ENCODE measurements at places on chromosomes 3 and 15.

- no peak for DNase-seq
These were observed 37.3 kb downstream of the ZBTB38 start for GRCh38 chr3:141405591-141405990.

GRCh38 chr15:43934480-43934879 is 107.7 kb downstream of the WDR76 start:
- no peak for DNase-seq

DNA sequence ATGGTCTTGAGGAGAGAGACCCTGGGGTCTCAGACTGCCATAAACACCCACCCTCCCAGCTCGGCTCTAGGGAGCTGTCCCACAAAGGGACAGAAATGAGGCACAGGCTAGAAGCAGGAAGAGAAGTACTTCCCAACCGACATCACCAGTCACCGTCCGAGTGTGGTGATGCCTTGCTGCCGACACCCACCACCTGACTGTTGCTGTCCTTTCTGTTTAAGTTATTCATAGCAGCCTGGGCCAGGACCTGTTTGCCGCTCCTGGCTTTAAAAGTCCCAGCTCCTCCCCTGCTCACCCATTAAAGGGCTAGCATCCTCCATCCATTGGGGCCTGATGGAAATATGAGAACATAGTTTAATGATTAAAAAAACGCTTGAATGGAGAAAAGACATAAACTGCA is 13.2 kb upstream of the SPG11 start:
- DNase-seq, result no peak

GRCh38 chr3:175478301-175478700 is 619.2 kb downstream of the NAALADL2 start:
- DNase-seq, result no peak

DNA sequence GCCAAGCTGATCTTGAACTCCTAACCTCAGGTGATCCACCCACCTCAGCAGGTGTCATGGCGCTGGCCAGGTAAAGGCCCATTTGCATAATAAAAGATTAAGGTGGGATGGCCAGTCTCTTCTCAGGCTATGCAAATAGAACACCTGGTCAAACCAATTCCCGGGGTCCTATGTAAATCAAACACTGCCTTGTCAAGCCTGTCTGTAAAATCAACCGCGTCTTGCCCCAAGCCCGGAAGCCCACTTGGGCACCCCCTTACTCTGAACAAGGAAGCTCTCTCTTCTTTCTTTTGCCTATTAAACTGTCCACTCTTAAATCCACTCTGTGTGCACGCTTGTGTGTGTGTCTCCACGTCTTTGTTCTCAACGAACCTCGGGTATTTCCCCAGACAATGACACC is 13.0 kb upstream of the POC1A start:
- DNase-seq, result no peak

- no peak for DNase-seq
These were observed 2.4 kb downstream of the KLF15 start for GRCh38 chr3:126354776-126355175.

DNA sequence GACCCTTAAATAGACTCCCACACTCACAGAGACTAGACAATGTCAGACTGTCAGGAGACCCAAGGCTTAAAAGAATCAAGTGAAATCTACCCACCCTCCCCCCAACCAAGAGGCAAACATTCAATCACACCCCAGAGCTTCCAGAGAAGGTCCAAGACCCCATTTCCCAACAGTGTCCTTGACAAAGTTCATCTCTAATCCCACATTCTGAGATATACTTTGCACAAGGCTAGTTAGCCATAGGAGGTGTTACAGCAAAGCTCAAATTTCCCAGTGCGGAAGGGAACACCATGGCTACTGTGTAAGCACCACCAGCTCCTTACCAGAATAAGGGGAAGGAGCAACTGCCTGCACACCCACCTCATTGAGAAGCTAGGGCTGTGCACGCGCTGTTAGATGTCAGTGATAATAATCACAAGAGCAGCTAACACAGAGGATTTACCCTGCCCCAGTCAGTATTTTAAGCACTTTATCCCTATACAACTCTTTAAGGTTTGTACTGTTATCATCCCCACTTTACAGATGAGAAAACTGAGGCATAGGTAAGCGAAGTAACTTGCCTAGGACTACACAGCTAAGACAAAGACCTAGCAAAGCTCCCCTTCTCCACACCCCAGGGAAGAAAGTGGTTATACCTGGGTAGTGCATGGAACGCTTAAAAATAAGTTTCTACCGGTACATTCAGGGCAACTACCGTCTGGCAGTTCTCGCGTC is 17.3 kb downstream of the SPATA12 start:
- DNase-seq, result no peak

DNA sequence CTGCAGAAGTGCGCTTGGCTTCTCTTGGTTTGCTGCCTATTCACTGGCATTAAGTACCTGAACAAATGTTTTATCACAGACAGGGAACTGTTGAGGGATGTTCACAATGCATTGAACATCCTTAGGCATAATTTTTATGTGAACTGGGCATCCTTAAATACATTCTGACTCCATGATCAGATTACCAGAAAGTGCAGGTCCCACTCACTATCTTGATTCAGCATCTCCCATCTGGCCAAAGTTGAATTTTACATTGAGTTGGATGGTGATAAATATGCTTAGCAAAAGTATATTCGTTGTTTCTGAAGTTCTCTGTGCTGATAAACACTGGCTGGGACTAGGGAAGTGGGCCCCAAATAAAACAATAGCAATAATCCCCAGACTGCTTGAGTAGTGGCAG is 108.5 kb downstream of the RBMS3 start:
- no peak for DNase-seq

- DNase-seq, result no peak
These were observed 80.1 kb downstream of the SNRK start for GRCh38 chr3:43366481-43366880.

- peak; percentile 8 for DNase-seq
These were observed 2.0 kb downstream of the PRSS50 start for GRCh38 chr3:46715507-46716175.

- DNase-seq, result no peak
These were observed 231.8 kb downstream of the SQOR start for GRCh38 chr15:45866616-45867015.

DNA sequence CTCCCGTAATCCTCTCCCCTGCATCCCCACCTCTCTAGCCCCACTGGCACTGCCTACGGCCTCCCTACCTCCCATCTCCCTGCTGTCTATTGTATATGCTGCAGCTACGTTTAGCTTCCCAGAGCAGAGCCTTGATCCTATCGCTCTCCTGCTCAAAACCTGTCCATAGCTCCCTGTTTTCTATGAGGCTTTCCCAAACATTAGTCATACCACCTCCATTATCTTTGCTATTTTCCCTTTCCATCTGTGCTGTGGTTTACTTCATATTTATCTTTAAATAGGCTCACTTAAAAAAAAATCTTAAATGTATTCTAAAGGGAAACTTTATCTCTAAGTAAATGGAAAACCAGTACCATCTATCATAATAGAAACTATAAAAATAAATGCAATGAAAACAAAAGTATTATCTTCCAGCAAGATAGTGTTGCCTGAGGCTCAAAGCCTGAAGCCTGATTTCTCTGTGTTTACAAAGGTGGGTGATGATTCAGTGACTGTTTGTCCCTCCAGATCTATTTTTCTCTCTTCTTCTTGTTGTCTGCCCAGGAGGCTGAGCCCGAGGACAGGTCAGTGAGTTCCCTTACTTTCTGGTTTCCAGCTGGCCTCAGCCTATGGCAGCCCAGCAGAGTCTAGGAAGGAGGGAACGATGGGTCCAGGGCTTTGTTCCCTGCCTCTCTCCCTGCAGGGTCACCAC is 397.1 kb upstream of the CFAP20DC start:
- no peak for DNase-seq

GRCh38 chr3:30760040-30760695 is 134.3 kb downstream of the GADL1 start:
- no peak for DNase-seq

- DNase-seq, result peak; percentile 22
These were observed 22.3 kb upstream of the SMCO1 start for GRCh38 chr3:196537319-196537984.

DNA sequence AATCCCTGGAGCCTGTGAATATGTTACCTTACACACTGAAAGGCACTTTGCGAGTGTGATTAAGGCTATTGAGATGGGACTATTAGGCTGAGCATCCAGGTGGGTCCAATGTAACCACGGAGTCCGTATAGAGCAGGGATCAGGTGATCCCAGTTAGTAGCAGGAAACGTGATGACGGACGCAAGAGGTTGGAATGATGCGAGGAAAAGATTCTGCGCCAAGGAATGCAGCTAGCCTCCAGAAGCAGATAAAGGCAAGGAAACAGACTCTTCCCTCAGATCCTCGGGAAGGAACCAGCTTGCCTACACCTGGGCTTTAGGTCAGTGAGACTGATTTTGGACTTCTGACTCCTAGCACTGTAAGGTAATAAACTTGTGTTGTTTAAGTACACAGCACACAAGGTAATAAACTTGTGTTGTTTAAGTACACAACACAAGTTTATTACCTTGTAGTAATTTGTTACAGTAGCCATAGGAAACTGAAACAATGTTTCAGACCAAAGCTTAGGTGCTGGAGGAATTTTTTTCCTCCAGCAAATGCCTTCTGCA is 125.0 kb downstream of the CHST2 start:
- DNase-seq, result no peak

GRCh38 chr3:193859195-193859594 is 266.2 kb downstream of the OPA1 start:
- no peak for DNase-seq

DNA sequence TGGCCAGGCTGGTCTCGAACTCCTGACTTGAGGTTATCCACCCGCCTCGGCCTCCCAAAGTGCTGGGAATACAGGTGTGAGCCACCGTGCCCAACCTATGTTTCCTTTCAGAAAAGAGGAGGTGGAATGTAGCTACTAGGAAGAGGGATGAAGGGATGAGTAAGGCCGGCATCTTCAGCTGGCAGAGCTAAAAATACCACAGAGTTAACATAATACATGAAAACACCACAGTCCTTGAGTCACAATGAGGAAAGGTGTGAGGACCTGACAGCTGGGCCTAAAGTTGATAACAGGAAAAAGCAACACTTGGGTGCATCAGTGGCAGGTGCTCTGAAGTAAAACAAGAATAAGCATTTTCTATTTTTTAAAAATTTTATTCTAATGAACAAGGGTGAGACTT is 392.2 kb downstream of the DIPK2A start:
- DNase-seq, result no peak

- DNase-seq, result peak; percentile 66
These were observed 1.1 kb upstream of the RNU6-1 start for GRCh38 chr15:67840749-67841512.

GRCh38 chr3:141280690-141281089 is 49.1 kb downstream of the PXYLP1 start:
- no peak for DNase-seq

DNA sequence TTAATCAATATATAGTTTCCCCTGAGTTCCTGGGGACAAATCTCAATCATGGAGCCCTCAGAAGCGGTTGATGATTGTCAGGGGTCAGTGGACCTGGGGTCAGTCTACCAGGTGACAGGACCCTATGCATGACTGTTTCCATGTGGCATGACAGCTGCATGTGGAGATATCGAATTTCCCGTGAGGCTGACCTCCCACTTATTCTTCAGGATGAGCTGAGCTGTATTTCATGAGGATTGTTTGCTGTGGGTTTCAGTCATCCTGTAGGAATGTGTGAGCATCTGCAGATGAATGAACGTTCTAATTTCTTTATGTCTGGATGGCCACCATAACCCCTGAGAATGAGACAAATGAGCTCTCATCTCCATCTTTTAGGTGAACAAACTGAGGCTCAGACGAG is 93.0 kb upstream of the HES1 start:
- no peak for DNase-seq

All from femur (tissue), 1 donor.